ENCODE measurements at places on chromosomes 3 and 15.

- no peak for DNase-seq
These were observed 949.0 kb upstream of the SEMA6D start for GRCh38 chr15:46768287-46768686.

- DNase-seq = no peak
These were observed 639 bp downstream of the SPICE1 start for GRCh38 chr3:113514265-113514769.

GRCh38 chr3:11080492-11080891 lies 73.8 kb upstream of the HRH1 start:
- DNase-seq = no peak

- no peak for DNase-seq
These were observed 440.7 kb upstream of the THBS1 start for GRCh38 chr15:39140060-39140604.

- no peak for DNase-seq
These were observed 36.1 kb downstream of the SELENOT start for GRCh38 chr3:150639262-150639661.

DNA sequence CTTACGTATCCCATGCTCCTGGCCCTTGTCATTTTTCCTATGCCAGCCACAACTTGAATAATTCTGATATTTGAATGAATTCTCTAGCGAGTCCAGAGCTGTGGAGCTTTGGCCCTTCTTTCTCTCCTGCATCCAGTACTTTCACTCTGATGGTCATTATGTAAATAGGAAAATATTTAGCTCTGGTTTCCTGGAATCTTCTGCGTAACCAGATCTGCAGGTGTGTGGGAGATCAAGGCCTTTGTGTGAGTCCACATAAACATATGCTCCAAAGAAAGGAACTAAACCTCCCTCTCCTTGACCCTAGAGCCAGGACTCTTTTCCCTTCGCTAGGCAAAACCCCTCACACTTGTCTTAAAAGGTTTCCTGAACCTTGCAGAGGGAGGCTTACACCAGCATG lies 132.5 kb upstream of the THBS1 start:
- no peak for DNase-seq

GRCh38 chr3:13110678-13111116 lies 37.5 kb upstream of the IQSEC1 start:
- no peak for DNase-seq

GRCh38 chr3:55622116-55622515 lies 135.0 kb upstream of the WNT5A start:
- no peak for DNase-seq

GRCh38 chr3:23518441-23518840 lies 287.3 kb upstream of the UBE2E1 start:
- no peak for DNase-seq

GRCh38 chr3:45690336-45691035 lies 1.3 kb downstream of the SACM1L start:
- no peak for DNase-seq

GRCh38 chr3:105997800-105998526 lies 129.2 kb upstream of the CBLB start:
- DNase-seq = no peak

- no peak for DNase-seq
These were observed 742 bp downstream of the CAMKV start for GRCh38 chr3:49868862-49869466.

DNA sequence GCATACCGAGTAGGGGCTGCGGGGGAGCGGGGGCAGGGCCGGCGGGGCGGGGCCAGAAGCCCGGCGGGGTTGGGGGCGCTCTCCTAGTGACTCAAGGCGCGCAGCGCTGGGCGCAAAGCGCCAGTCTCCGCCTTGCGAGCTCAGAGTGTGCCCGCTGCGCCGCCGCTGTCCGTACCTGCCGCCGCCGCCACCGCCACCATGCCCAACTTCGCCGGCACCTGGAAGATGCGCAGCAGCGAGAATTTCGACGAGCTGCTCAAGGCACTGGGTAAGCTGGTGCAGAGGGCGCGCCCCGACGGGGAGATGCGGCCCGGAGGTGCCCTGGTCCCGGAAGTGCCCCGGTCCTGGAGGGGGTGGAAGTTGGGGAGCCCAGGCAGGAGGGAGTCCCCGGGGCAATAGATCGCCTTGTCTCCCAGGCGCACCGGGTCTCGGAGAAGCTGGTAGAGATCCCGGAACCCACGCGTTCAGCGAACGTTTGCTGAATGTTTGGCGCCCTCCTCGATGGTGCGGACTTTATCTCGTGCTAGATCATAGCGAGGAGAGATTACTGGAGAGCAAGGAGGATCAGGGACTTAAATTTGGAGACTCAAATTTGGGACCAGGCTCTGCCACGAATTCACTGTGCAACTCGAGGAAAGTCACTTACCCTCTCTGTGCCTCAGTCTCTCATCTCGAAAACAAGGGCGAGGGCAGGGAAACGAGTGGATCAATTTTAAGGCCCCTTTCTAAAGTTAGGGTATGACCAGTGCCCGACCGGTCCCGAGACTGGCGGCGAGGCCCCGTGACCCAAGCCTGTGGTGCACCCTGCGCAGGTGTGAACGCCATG lies at the start of gene CRABP1:
CRABP1 (plus strand) TSS at position 123 of the 826 bp plus-strand sequence; CDS start at position 199, 76 bp downstream.
- no peak for DNase-seq

DNA sequence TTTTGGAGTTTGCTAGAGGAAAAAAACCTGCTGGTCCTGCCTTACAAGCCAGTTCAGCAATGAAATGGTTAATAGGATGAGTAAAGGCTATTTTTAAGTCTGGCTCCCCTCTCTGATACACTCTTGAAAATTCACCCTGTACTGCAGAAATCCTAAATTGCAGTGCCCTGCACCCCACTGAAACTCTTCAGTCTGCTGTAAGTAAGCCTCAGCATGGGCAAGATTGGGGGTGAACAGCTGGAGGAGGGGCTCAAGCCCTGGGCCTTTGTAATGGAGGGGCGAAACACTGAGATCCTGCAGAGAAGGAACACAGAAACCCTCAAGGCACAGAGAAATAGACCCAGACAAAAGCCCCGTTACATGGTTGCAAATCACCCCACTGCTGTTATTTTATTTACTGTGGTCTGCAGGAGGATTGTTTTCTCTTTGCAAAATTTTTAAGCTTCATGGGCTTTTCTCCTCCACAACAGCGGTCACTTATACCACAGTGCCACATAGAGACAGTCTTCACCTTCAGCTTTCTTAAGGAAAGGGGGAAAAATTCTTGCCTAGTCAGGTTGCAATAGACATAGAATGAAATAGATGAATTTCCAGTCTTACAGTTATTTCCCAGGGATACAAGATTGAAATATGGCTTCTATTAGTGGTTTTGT lies 45.0 kb downstream of the SOX2 start:
- DNase-seq = no peak

GRCh38 chr3:8481380-8481779 lies 20.2 kb upstream of the LMCD1 start:
- no peak for DNase-seq

DNA sequence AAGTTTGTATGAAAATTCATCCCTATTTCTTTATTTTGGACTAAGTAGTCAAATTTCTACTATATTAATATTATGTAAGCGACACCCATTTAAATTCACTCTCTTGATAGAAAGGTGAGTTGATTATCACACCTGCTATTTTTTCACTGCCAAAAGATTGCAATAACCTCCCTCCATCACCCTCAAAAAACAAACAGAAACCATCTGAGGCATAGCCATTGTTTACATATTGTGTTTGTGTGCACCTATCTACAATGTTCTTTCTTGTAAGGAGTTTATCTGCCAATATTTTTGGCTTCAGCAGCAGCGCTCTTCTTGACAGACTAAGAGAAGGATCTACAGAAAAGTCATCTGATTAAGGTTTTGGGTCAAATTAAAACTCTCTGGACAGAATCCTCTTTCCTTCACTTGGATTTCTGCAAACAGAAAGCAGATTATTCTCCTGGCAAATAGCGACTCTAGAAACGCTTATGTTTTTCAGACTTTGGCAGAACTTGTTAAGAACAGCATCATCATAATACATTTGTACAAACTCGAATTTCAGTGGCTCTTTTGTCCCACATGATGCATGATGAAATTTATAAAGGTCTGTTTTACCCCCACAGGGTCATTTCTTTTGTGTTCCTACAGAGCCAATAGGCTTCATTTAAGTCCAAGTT lies 48.6 kb downstream of the KCNMB2 start:
- no peak for DNase-seq

DNA sequence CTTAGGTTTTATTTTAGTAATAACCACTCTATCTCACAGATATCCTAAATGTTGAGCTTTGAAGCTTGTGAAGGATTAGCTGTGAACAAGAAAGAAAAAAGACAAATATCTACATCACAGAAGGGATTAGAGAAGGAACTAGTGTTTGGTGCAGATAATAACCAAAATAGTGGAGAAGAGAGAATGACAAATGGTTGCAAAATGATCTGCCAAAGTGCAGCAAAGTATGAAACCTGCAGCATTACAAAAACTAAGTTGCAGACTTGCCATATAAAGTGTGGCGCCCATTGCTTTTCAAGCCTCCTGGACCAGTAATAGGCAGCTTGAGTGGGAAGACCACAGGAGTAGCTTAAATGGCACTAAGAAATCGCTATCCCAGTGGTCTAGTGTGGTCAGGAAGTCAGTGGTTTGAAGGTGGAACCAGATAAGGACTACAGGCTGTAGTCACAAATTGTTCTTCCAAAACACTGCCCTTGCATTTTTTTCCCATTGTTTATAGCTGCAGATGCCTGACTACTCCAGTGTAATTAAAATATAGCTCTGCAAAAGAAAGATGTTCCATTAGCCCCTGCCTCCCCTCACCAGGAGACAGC lies 20.7 kb downstream of the TPM1 start:
- DNase-seq = no peak

GRCh38 chr15:43292375-43293078 lies 25.8 kb upstream of the TGM5 start:
- DNase-seq = no peak

DNA sequence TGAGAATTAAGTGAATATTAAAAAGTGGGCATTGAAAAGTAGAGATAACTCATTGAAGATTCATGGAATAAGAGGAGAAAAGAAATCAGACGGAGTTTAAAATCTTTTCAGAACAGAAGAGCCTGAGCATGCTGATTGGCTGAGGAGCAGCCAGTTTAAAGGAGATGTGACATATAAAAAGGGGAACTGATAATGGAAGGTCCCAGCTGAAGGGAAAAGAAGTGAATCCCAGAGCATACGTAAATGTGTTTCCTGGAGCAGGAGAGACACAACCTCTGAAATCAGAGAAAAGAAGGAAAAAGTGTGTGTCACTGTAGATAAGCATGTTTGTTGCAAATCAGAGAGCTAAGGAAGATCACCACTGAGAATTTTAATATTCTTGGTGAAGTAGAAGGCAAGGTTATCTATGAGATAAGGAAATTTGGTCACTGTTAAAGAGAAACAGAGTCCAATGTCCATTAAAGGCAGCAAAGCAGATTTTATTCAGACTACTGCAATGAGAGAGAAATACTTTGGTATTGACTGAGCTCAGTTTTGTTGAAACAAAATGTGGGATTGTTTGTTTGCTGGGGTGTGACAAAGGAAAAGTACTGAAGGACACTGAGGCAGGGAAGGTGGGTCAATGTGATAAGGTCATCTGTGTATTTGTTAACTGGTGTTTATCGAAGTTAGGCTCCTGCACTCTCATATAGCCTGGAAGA lies 84.6 kb upstream of the WDR72 start:
- no peak for DNase-seq

GRCh38 chr3:11819146-11819689 lies 27.5 kb downstream of the TAMM41 start:
- DNase-seq = no peak

DNA sequence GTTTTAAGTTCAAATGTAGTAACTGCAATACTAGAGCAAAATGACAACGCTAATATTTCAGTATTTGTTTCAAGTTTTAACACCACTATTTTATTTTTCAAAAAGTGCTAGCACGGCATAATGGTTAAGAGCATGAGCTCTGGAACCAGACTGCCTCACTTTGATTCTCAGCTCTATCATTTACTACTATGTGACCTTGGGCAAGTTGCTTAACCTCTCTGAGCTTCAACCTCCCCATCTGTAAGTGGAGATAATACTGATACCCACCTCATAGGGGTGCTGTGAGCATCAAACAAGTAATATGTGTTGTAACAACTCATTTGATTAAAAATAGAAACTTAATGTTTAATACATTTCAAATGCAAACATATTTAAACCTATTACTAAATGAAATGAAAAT lies 115.4 kb upstream of the NPHP3 start:
- DNase-seq = no peak

- DNase-seq = no peak
These were observed 37.4 kb upstream of the AZI2 start for GRCh38 chr3:28386049-28386448.

- DNase-seq = no peak
These were observed 18.1 kb downstream of the MOBP start for GRCh38 chr3:39485547-39485946.

GRCh38 chr15:36090286-36090946 lies 489.0 kb upstream of the CDIN1 start:
- DNase-seq = no peak

DNA sequence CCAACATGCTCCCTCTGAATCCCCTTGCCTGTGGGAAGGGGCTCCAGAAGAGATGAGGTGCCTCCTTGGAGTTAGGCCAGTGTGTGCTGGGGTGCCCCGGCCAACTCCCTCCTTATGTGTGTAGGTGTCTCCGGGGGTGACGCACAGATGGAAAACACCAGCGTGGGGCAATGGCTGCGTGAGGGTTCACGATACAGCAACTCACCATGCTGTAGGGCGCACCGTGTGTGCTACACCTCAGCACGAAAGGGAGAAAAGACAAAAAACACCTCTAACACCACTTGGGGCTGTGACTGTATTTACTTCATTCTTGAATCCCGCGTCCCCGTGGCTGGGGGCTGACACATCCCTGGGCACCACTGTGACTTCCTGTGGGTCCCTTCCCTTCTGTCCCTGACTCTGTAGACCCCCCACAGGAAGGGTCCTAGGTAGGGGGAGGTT lies 1.6 kb upstream of the CALML4 start:
- no peak for DNase-seq

DNA sequence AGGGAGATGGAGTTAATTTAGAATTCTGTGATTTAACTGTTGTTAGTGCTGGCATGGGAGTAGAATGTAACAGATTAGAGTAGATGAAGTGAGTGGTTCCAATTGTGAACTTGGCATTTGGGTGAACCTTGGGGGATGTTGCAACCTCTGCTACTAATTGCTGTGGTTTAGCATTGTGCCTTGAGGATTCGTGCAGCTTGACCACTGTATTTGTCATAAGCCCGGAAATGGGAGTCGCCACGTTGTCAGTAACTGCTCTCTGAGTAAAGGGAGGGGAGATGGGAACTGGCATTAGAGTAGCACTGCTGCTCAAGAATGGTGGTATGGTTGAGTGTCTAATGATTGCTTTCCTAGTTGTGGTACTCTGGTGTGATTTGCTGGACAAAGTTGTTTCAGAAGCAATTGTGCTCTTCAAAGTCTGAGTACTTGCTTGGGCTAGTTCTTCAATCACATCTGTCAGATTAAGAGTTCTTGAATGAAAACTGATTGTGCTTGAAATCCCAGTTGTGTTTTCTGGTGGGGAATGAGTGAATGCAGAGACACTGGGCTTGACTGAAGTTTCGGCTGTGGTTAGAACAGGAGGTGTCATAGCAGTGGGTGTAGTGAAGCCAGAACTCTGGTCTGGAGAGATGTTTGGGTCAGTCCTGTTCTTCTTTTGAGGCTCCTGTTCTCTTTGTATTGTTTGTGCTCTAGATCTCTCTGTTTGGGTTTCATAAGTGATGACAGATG lies 15.4 kb downstream of the IGSF10 start:
- DNase-seq = no peak
